GM23248 (cell line): ENCODE measurements at places on chromosomes 7 and 10.

DNA sequence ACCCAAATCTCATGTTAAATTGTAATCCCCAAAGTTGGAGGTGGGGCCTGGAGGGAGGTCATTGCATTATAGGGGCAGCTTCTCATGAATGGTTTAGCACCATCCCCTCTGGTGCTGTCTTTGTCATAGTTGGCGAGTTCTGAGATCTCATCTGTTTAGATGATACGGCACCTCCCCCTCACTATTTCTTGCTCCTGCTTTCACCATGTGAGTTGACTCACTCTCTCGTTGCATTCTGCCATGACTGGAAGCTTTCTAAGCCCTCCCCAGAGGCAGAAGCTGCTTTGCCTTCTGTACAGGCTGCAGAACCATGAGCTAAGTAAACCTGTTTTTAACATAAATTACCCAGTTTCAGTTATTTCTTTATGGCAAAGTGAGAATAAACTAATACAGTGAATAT lies 18.9 kb upstream of the ZNF138 start:
- DNase-seq = peak; percentile 4

DNA sequence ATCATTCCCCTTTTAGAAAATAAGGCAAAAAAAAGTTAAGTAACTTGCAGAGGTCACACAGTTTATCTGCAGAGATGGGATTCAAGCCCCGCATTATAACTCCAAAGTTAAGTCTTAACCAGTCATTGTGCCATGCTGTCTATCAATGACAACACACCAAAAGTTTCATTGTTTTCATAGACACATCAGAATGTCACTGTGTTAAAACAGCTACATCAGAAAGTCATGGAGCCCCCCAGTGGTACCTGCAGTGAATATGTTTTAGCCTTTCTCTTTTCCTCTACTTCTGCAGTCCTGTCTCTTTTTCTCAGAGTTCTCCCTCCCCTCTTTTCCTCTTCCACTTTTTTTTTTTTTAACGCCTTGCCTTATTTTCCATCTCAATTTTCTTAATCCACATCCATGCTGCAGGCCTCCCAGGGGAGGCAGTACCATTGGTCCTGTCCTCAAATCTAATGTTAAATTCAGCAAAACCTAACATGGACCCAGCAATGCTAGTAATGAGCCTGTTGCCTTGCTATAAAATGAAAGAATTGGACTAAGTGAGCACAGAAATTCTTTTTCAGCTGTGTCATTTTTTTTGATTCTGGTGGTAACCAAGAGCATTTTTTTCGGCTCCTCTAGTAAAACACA lies 3.8 kb upstream of the NRCAM start:
- DNase-seq = peak; percentile 44

- no peak for DNase-seq
Measured at GRCh38 chr10:62719061-62719460, 85.5 kb upstream of the ADO start.

GRCh38 chr7:5231116-5231515 lies 41.1 kb downstream of the WIPI2 start:
- no peak for DNase-seq

- no peak for DNase-seq
Measured at GRCh38 chr10:62506371-62506770, 132.2 kb downstream of the ZNF365 start.

- DNase-seq = no peak
Measured at GRCh38 chr7:13991791-13992595, 2.5 kb upstream of the ETV1 start.

DNA sequence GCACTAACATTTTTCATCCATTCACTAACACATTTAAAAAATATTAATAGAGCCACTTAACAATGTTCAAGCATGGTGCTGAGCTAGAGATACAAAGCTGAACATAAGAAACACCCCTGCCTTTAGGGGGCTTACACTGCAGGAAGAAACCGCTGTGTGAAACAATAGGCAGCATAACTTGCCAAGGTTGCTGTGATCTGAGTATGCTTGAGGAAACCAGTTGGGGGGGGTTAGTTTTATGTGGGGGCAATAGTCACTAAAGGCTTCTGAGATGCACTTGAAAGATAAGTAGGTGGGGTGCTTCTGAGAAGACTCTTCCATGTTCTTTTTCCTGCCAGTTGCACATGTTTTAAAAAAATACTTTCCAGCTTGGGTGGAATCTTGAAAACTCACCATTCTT lies 2.8 kb downstream of the RBM17 start:
- peak; percentile 46 for DNase-seq

DNA sequence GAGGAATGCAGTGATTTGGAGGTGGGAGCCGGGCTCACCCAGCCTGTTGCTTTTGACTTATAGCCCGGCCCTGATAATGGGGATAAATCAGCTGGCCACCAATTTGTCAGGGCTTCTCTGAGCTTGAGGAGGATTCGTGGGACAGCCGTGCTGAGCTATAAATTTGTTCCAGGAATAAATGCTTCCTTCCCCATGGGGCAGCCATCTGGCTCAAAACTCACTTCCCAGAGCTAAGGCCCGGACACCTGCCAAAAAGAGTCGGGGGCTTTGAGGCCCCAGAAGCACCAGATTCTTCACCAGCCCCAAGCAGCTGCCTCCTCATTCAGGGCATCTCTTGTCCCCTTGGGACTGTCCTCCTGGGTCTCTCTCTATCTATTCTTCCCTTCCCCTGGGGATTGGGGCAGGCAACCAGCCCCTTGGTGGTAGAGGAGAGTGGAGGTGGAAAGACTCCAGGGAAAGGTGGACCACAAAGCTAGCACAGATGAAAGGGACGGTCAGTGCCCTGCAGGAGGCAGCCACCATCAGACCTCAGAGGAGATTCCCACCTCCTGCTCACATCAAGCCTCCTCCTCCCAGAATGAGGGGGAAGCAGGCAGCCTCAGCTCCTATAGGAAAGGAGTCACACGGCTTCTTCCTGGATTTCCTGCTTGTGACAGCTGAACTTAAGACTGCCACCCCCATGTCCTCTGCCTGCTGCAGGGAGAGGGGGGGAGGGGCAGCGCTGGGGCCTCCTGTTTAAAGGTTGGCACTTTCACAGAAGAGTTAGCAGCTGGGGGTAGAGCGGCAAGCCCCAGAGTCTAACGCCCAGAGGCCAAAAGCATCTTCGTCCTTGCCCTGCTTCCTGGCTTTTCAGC lies 44.2 kb upstream of the LRRC4 start:
- DNase-seq = no peak

DNA sequence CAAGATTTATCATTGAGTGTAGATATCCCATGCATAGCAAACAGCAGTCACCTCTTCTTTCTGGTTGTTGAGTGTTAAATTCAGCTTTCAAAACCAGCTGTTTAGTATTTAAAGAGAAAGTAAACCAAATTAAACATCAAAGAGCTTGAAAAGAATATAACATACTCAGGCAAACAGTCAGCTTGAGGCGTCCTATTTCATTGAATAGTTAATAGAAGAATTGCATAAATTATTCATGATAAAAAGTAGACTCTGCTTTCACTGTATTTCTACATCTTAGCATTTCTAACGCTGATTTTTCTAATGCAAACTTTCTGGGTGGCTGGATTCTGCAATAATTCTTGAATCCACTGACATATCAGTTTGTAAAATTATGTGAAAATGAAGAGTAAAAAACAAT lies 464.5 kb upstream of the LRRN3 start:
- no peak for DNase-seq

DNA sequence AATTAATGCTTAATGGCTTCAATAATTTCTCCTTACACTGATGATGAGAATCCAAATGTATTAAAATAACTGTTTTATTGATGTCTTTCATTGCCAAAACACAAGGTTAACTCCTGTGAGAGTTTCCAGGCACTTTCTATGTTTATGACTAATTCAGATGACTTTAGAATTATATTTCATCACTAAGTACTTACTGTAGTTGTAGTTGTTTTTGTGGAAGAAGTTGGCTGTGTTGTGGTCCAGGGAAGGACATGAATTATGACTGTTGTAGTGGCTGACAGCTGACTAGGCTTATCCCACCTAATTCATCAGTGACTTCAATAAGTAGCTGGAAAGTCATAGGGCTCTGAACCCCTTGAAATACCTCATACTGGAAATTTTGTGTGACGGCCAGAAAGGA lies 254.8 kb downstream of the HGF start:
- DNase-seq = peak; percentile 33

- peak; percentile 94 for DNase-seq
Measured at GRCh38 chr7:1567049-1567771, 2.6 kb downstream of the PSMG3 start.

DNA sequence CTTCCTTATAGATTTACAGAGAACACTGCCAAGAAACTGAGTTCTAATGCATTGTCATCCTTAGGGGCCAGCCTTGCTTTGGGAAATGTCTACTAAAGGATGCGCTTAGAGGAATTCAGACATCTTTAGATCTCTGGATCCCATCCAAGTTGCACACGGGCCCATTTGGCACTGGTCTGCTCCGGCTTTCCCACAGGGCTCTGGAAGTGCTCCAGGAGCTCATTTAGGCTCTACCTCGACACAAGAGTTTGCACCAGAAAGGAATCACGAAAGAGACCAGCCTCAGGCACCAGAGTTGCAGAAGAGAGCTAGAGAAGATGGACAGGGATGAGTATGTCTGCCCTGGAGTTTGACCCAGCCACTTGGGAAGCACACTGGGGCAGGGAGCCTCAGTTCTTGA lies 150.1 kb upstream of the TMEM72 start:
- DNase-seq = no peak

GRCh38 chr7:82049442-82049841 lies 279.6 kb upstream of the HGF start:
- DNase-seq = peak; percentile 39

GRCh38 chr7:35492451-35493175 lies 202.3 kb downstream of the HERPUD2 start:
- no peak for DNase-seq

- DNase-seq = peak; percentile 80
Measured at GRCh38 chr7:27176962-27177794, 3.1 kb upstream of the HOXA10 start.

DNA sequence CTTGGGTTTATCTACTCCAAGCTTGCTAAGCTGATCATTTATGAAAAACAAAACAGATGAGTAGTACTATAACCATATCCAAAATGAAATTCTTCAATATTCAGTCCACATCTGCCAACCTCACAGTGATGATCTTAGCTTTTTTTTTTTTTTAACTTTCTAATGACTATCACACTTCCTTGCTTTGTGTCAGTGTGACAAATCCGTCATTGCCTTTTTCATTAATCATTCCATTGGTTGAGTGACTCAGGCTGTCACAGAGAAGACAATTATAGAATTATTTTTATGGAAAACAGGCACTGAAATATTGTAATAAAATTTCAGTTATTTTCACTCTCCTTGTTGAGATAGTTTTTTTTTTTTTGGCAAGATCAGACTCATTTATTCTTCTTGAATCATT lies 70.7 kb downstream of the CPVL start:
- DNase-seq = no peak

DNA sequence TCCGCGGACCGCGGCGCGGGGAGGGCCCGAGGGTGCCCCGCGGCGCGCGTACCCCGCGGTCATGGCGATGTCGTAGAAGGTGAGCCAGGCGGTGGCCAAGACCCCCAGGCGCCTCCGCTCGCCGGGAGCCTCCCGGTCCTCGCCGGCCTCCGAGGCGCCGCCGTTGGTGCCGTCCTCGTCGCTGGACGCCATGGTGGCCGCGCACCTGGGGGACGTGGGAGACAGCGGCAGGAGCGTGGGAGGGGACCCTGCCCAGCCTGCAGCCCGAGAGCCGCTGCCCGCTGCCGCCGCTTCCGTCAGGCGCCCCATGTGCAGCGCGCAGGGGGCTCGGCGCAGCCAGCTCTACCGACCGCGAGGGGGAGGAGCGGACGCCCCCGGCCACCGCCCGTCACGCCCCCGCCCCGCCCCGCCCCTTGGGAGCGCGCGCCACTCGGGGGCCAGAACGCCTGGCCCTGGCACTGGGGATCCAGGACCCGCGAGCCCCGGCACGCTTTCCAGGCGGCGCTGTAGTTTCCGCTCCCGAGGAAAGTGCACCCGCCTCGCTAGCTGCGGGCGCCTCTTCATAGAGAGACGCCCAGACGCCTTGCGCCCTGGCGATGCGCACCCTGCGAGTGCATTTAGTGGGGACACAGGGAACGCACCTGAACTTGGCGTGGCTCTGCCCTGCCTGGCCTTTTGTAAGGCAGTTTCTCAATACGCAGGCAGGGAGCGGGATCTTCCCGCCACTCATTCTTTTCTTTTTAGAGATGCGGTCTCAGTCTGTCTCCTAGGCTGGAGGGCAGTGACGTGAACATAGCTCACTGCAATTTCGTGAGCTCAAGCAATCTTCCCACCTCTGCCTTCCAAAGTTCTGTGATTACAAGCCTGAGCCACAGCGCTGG lies at the start of gene HACD1:
TSS of gene HACD1 (minus strand) at position 344 of the 881 bp plus-strand sequence. CDS start at position 309, 35 bp downstream.
- peak; percentile 87 for DNase-seq

GRCh38 chr10:79411546-79412495 lies 33.6 kb downstream of the ZCCHC24 start:
- DNase-seq = no peak

GRCh38 chr10:49508654-49509053 lies 30.3 kb downstream of the ERCC6 start:
- no peak for DNase-seq

DNA sequence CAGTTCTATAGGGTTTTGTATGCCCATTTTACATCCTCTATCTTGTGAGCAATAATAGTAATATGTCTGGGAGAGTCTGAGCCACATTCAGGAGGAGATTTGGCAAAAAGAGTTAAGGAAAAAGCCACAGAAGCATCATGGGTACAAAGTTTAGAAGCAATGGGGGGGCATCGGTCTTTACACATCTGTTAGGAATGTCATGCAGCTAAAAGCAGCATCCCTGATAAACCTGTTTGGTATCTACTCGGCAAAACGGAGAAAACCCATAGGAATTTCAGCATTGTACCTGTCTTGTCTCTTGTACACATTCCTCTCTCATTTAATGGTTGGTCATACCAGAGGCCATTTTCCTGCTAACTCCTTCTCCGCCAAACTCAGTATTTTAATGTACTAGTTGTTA lies 12.5 kb upstream of the HERPUD2 start:
- peak; percentile 54 for DNase-seq

GRCh38 chr7:157469181-157470016 lies 132.6 kb downstream of the DNAJB6 start:
- no peak for DNase-seq

GRCh38 chr10:33703501-33704213 lies 369.2 kb upstream of the NRP1 start:
- DNase-seq = peak; percentile 88

DNA sequence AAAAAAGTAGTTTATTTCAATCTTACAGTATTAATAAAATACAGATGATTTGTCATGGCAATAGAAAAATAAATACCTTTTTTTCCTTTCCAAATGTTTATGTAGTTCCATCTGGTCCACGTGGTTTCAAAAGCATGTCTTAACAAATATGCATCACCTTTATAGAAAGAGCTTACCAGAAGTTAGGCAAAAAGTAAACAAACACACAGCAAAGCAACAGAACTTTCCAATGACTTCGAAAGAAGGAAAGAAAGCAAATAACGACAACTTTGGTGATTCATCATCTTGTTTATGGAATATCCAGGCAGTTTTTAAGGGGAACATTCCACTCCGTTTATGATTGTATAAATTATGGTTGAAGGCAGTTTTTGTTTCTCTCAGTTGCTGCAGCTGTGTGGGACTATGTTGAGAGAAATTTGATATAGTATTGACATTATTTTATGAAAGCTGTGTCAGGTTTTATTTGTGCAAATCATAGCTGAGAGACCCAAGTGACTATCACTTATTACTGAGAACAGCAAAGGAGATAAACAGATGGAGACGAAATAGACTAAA lies 203.1 kb downstream of the CDC14C start:
- no peak for DNase-seq
